ENCODE measurements at places on chromosomes 11 and 22.

GRCh38 chr11:11157185-11157584 is 195.9 kb downstream of the CSNK2A3 start:
- no peak for DNase-seq

DNA sequence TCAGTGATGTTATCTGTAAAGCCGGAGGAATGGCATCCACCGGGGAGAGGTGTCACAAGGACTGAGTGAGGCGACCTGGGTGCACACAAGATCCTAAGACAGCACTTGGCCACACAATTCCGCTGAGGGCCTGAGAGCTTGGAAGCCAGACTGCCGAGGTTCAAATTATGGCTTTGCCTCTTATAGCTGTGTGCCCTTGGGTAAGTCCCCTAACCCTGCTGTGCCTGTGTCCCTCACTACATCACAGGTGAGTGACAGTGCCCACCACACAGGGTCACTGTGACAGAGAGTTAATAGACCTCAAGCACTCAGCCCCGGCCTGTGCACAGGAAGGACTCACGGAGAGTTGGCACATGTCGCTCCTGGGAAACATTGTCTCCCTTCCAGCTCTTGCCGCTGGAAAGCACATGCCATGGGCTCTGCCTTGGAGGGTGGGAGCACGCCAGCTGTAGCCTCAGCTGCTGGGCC is 592 bp downstream of the RHOD start:
- DNase-seq = no peak

DNA sequence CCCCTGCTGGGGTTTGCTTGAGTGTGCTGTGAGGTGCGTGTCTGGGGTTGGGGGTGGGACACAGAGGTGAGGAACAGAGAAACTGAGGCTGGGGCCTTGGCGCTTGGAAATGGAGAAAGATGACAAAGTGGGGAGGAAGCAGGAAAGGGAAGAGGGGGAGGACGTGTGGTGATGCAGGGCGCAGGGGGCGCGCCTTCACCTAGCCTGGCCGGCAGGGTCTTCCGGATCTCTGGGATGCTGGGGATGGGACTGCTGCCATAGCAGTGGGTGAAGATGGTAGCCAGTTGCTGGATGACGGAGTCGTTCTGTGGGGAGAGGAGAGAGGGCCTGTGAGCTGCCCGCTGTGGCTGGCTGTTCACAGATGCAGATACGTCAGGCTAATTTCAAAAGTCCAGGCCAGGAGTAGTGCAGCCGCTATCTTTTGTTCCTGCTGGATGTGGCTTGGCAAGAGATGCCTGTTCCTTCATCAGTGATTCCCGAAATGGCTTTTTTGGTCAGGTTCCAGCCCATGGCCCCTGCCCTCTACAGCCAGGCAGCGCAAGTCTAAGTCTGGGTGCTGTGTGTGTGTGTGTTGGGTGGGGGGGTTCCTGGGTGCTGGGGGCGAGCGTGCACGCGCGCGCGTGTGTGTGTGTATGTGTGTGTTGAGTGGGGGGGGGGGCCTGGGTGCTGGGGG is 54.8 kb downstream of the NAT10 start:
- no peak for DNase-seq

- DNase-seq = no peak
These were observed 132.1 kb upstream of the BLID start for GRCh38 chr11:122248131-122248530.

DNA sequence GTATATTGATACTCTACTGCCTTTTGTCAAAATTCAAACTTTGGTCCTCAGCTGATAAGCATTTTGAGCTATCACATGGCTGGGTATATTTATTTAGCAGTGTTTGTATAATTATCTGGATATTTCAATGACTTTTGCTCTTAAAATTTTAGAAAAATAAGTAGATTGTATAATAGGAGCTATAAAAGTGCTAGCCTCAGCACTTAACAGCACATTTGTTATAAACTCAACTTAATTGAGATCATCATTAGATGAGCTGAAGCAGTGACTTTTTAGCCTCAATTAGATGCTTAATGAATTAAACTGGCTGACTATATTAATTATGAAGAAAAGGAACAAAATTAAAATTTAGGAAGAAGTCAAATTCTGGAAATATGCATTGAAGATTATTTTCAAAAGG is 429.9 kb downstream of the DYNC2H1 start:
- no peak for DNase-seq

DNA sequence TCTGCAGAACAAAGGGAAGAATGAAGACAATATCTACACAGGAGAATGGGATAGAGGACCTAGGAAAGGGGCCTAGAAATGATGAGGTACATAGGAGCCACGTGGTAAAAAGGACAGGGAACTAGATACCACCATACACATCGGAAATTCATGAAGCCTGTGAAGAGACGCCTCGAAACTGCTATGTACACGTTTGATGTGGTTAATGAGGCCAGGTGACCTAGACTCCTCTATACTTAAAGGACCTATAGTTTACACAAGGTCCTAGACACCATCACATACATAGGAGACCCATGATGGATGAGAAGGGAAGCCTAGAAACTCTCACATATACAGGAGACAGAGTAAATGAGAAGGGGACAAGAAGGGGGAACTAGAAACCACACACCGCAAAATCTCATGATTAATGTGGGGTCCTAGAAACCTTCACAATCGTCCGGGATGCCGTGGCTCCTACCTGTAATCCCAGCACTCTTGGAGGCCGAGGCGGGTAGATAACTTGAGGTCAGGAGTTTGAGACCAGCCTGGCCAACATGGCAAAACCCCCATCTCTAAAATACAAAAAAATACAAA is 23.8 kb downstream of the RHBDD3 start:
- DNase-seq = no peak

GRCh38 chr22:49228431-49229037 is 599.1 kb downstream of the BRD1 start:
- no peak for DNase-seq

DNA sequence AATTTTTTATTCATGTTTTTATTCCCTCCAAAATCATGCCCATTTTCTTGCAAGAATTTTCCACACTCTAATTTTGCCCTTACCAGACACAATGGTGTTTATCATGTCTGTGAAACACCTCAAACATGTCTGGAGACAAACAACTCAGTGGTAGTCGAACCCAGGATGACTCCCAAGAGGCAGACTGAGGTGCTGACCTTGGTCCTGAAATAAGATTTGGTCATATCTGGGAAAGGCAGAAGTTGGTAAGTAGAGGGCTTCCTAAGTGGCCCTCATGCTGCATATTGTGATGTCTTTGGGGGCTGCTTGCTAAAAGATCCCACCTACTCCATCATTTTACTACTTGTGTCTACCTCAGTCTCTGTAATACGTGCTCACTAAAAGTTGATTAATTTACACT is 369.4 kb upstream of the ISX start:
- DNase-seq = no peak

DNA sequence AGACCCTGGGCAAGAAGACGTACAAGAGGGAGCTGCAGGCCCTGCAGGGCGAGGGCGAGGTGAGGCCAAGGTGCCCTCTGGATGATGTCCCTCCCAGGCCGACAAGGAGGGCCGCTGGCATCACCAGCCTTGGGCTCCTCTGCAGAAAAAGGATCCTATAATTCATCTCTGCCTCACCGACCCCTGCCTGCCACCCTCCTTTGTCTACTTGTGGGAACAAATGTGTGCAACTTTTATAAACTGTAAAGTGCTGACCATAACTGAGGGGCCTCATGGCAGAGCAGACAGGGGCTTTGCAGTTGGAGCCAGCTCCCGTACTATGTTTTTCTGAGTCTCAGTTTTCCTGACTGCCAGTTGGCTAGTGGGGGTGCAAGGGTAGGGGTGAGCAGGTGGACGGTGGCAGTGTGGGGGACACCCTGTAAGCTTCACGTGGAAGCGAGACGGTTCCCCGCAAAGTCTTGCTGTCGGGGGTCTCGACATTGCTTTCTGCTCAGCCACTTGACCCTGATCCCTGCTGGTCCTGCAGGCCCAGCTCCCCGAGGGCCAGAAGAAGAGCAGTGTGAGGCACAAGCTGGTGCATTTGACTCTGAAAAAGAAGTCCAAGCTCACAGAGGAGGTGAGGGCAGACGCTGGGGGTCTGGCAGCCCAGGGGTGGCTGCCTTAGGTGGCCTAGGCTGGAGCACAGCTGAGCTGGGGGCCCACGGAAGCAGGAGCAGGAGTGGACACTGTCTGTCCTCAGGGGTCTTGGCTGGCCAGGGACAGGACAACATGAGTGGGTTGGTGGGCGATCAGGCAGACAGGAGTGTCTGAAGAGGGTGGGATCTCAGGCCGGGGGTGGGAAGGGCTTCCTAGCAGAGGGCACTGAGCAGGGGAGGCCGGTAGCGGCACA is 54.7 kb downstream of the MYO7A start:
- DNase-seq = no peak

- DNase-seq = no peak
These were observed 404.5 kb upstream of the LARGE1 start for GRCh38 chr22:34324763-34325162.

DNA sequence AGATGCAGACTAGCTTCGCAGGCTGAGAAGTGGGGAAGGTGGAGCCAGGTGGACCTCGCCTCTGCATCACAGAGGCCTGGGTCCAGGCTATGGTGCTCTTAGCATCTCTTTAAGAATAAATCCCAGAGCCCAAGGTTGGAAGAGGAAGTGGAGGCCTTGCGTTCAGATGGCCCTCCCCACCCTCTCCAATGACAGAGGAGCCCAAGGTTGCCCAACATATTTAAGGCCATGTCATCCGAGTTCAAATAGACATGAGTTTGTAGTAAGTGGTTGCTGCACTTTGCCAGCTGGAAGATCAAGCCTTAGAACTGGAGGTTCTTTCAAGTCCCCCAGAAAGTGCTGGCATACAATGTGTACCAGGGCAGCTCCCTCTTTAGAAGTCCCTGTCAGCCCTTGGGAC is 47.1 kb upstream of the HORMAD2 start:
- DNase-seq = no peak

DNA sequence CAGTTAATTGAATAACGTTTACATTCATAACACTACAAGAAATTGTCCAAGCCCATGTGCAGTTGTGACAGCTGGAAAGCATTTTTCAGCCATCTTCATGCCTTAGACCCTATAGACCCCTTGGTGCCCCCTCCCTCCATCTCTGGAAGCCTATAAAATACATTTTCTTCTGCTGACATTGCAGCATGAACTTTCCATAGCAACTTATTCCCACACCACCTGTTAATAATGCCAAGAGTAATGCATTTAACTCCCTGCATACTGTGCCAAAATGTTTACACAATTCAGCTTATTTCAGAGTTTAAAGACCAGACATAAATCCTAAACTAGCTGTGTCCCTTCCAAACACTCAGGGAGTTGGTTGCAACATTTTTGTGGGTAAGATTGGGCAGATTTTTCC is 143.0 kb upstream of the ARHGAP20 start:
- DNase-seq = no peak

GRCh38 chr11:104999721-105000120 is 23.2 kb downstream of the CASP5 start:
- no peak for DNase-seq

DNA sequence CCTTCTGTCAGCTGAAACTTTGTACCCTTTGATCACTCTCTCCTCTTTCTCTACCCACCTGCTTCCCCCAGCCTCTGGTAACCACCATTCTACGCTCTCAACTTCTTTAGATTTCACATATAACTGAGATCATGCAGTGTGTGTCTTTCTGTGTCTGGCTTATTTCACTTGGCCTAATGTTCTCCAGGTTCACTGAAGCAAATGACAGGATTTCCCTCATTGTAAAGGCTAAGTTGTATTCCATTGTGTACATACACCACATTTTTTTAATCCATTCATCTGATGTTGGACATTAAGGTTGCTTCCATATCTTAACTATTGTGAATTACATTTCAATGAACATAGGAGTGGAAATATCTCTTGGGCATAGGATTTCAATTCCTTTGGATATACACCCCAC is 207.6 kb downstream of the MIAT start:
- DNase-seq = no peak

DNA sequence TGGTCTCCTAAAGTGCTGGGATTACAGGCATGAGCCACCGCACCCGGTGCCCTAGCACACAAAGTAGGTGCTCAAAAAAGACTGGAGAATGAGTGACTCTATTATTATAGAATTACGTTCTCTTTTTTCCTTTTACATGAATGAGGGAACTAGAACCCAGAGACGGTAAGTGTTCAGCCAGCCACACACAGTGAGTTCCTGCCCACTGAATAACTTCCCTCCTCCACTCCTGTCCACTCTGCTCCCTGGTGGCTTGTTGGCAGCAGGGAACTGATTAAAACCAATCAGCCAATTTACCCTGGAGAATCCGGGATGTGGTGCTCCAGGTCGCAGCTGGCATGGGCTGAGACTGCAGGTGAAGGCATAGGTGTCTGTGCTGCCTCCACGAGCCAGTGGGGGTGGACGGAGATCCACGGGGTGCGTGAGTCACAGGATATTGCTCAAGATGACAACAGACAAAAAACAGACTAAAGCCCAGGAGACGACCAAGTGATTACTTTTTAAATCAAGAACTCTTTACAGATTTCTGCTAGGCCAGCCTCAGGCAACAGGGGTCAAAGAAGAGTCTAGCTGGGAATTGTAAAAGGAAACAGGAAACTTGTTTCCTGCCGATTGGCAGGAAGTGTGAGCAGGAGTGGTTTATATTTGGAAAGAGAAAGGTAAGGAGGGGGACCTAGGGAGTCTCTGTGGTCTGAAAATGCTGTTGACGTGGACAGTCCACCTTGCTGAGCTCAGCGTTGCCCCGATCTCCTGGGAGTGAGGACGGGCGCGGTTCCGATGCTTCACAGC is 95.2 kb upstream of the TP53I11 start:
- DNase-seq = peak; percentile 39

- DNase-seq = no peak
These were observed 110.0 kb upstream of the SYN3 start for GRCh38 chr22:33167998-33168790.

DNA sequence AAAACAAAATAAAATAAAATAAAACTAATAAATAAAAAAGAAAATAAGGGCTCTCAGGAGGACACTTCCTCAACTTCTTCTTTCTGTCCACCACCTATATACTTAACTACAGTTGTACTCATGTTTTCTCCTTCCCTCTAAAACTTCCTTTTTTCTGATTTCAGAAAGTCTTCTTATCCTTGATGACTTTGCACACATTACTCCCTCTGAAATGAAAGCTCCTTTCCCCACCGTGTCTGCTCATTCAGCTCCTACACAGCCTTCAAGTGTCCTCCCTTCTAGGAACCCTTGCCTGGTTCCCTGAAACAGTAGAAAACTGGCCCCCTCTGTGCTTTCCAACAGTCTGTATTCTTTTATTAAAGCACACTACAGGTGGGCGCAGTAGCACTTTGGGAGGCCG is 18.3 kb upstream of the DDX17 start:
- no peak for DNase-seq

GRCh38 chr11:111715142-111715816 is 50.9 kb downstream of the PPP2R1B start:
- no peak for DNase-seq

GRCh38 chr22:35733036-35733435 is 15.4 kb downstream of the APOL5 start:
- no peak for DNase-seq

- no peak for DNase-seq
These were observed 18.7 kb downstream of the SSH3 start for GRCh38 chr11:67322049-67322448.

- DNase-seq = no peak
These were observed 112.7 kb downstream of the FAR1 start for GRCh38 chr11:13781153-13781552.
